ENCODE measurements at places on chromosomes 7 and 10.

DNA sequence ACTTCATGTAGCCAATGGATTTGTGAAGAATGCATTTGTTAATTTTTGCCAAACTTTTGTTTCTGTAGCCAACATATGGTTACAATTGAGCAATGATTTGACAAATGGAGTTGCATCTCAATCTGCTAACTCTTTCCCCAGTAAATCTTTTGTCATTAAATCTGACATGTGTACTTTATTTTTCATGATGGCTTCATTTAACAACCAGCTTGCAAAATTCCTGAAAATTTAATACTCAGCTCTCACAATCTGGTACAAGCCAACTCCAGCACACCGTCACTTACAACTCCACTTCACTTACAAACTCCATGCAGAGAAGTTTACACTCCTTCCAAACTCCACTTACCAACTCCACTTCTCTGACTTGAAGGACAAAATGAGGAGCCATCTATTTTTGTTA, 26.5 kb upstream of the HIBADH start:
- DNase-seq: peak; percentile 45

DNA sequence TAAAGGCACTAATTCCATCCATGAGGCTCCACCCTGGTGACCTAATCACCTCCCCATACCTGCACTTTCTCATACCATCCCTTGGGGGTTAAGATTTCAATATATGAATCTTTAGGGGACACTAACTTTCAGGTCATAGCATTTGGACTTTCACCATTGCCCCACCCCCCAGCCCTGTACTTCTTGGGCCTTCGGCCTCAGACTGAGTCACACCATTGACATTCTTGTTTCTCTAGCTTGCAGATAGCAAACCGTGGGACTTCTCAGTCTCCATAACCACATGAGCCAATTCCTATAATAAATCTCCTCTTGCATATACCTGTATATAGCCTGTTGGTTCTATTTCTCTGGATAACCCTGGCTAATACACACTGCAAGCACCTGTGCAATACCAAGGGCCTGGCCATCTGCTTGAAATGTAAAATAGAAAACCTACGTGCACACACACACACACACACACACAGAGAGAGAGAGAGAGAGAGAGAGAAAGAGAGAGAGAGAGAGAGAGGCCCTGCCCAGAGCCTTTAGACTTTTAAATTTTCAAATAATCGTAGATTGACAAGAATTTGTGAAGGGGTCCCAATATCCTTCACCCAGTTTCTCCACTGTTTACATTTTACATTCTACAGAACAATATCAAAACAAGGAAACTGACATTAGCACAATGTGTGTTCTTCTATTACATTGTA, 25.3 kb downstream of the ANXA8 start:
- DNase-seq: peak; percentile 88

- no peak for DNase-seq
These were observed 16.7 kb downstream of the TMEM120A start for GRCh38 chr7:75977743-75978142.

GRCh38 chr7:87316097-87316700, 29.3 kb upstream of the CROT start:
- DNase-seq: no peak

- DNase-seq: no peak
These were observed 40.3 kb upstream of the LHFPL3 start for GRCh38 chr7:104288137-104288536.

DNA sequence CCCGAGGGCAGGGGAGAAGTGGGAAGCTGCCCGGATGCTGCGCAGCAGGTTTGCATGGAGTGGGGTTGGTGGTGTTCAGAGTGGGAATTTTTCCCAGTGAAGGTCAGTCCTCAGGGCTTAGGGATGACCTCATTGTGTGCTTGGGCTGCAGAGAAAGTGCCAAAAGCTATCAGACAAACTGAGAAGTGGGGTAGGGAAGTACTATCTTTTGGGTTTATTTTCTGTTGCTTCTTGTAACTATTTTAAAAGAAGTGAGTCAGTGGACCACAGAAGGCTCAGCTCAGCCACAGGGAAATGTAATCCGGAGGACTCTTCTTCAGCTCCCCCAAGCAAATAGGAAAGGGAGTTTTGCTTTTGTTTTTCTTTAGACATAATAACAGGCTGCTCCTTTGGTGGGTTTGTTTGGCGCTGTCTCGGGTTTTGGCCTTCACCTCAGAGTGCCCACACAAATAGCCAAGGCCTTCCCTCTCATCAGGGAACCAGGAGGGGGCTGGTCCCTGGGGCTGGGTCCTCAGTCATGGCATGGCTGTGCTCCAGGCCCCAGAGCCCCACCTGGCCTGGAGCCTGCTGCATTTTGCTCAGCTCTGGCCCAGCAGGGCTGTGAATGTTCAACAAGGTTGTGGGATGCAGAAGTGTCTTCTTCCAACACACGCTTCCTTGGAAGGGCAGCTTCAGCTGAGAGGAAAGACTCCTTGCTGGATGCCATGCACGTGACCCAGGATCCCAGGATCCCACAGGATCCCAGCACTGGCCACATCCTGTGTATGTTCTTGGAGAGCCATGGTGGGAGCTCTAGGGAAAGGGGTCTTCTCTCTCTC, 5.4 kb upstream of the FAM170B start:
- peak; percentile 95 for DNase-seq

GRCh38 chr7:137572056-137572784, 228.7 kb upstream of the PTN start:
- no peak for DNase-seq

- peak; percentile 86 for DNase-seq
These were observed 472.8 kb downstream of the KCNMA1 start for GRCh38 chr10:77164616-77165311.

- DNase-seq: no peak
These were observed 173.4 kb downstream of the LRRN3 start for GRCh38 chr7:111264111-111264868.

GRCh38 chr10:60892571-60892970, 51.4 kb downstream of the RHOBTB1 start:
- no peak for DNase-seq

GRCh38 chr7:151674161-151674920, 154.6 kb upstream of the RHEB start:
- no peak for DNase-seq

- no peak for DNase-seq
These were observed 16.7 kb downstream of the INTS1 start for GRCh38 chr7:1487466-1487865.

GRCh38 chr7:66043681-66044497, 31.7 kb upstream of the ASL start:
- peak; percentile 20 for DNase-seq

GRCh38 chr7:105934572-105935185, 28.4 kb upstream of the CDHR3 start:
- peak; percentile 67 for DNase-seq

All from EH (cell line).